Thymus (tissue), 14 donors: ENCODE measurements at places on chromosomes 4 and X. TPM values are rescaled to one million over a fixed set of nuclear protein-coding genes. Genes with fewer than 3 reads are reported as not detected.

The PNMA5 gene
- 0.25 TPM for polyA plus RNA-seq

The RPGR gene
- 35.2 TPM for polyA plus RNA-seq

The RNF212 gene
- polyA plus RNA-seq = 11.2 TPM

The SSX1 gene
- 0.09 TPM for polyA plus RNA-seq

The HTN3 gene
- 0.71 TPM for polyA plus RNA-seq

The MAB21L2 gene
- polyA plus RNA-seq = 0.82 TPM

The BBS7 gene
- 7.7 TPM for polyA plus RNA-seq

The MAOA gene
- polyA plus RNA-seq = 51.3 TPM

The AR gene
- 1.7 TPM for polyA plus RNA-seq
